ENCODE measurements at places on chromosomes 11 and 22.

GRCh38 chr11:285021-285893 lies 3.7 kb upstream of the PGGHG start:
- DNase-seq: no peak

GRCh38 chr11:44282620-44283019 lies 27.3 kb downstream of the ALX4 start:
- no peak for DNase-seq

- DNase-seq: peak; percentile 62
Observed at GRCh38 chr11:36131721-36132397, 157.4 kb downstream of the COMMD9 start.

GRCh38 chr11:33682019-33682418 lies 18.6 kb downstream of the C11orf91 start:
- no peak for DNase-seq

DNA sequence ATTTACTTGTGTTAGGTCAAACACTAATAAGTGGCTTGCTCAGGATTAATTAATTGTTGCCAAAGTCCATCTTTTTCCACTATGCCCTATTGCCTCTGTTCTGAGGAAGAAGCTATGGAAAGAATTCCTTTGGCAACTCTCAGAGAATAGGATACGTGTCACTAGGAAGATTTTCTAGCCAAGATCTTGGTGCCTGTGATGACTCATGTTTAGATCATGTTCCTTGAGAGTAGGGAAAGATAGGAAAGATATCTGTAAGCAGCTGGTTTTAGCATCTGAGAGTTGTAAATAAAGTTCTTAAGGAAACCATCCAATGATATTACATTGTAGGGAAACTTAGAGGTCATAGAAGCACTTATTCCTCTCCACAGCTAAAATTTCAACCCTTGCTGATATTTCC lies 15.7 kb downstream of the SLN start:
- peak; percentile 95 for DNase-seq

- DNase-seq: no peak
Observed at GRCh38 chr11:130203766-130204702, 44.5 kb downstream of the ST14 start.

DNA sequence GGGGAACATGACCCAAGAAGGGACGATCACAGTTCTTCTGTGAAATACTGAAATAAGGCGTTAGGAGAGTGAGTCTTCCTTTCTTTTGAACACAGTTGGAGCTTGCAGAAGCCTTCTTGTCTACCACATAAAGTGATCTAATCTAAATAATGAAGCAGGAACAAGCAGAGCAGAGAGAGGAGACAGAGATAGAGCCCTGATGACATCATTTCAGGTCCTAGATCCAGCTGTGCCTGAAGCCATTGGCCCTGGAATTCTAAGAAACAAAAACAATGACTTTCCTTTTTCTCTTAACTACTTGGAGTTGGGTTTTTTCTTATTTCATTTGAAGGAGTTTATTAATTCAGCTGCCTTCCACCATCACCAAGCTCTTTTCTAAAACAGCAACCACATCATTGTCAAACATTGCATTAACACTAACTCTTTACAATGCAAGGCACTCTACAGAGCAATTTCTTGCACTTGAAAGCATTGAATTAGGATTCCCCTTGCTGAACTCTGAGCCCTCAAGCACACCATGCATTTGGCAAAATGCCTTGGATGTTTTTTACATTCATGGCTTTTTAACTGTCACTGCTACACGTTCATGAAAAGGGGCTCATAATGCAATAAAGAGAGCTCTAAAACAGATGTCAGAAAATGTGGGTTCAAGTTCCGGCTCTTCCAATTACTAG lies 117.2 kb upstream of the TIMP3 start:
- DNase-seq: no peak

DNA sequence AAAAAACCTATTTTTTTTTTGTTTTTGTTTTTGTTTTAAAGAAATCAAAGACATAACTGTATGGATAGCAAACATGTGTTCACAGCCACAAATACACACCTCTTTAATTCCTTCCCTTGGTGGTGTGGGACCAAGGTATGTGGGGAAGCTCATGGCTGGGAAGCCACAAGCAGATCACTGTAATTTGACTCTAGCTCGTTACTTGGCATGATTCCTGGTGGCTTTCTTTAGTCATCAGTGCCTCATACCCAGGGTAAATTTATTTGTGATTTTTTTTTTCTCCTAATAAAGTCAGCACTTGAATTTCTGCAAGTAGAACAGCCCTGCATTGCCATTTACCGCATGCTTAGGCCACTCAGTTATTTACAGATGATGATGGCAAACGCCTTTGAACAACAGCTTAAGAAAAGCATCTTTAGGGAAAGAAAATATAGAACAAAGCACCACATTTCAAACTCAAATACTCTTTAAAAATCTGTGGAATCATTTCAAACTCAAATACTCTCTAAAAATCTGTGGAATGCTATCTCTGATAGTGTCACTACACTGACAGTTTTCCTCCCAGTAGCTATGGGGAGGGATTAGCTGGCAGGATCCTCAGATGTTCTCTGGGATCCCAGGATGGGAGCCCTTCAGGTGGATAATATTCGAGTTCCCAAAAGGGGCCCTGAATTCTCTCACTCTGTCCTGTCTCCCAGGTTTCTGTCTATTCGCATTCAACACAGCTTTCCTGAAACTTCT lies 687.2 kb downstream of the OPCML start:
- DNase-seq: peak; percentile 91

DNA sequence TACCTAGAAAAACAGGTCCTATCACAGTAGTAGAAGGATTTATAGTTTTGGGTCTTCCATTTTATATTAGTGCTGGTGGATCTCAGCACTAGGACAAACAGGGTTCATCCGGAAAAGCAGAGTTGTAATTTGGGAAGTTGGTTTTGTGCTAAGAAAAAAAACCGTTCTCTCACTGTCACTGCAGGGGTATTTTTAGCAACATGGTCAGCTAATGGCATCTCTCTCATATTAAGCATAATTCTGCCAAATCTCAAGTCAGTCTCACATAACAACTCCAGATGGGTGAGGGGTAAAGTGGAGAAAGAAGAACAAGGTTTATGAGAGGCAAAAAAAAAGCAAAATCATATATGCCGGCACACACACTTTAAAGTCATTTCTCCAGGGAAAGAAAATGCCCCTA lies 51.6 kb upstream of the GDPD4 start:
- no peak for DNase-seq

DNA sequence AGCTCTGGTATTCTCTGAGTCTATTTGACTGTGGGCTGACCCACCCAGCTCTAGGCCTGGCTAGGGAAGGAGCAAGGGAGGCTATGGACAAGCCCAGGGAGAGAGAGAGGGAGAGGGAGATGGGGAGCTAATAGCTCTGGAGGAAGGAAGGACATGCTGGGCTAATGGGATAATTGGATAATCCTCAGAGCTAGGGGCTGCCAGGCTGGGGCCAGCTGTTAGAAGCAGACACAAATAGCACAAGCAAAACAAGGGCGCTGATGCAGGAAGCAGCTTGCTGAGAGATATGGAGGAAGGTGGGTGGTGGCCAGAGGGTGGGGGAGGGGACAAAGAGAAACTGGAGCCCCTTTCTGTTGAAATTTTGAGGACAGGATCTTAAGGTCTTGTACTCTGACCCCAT lies 23.2 kb downstream of the ADORA2A start:
- DNase-seq: no peak

DNA sequence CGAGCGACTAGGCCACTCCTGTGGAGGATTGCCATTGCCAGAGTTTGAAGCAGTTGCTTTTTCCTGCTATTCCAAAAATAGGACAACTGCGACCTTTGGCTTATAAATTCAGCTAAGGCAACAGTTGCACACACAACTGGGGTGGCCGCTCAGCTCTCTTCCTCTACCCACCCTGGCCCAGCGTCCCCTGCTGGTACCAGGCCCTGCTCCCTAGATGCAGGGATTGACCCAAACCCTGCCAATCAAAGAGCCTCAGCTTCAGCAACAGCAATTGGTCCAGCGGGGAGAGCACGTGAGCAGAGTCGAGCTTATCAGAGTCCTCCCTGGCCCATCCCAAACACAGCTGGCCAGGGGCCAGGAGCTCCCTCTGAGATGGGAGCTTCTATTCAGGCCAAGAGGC lies 22.0 kb upstream of the CABP2 start:
- DNase-seq: no peak

DNA sequence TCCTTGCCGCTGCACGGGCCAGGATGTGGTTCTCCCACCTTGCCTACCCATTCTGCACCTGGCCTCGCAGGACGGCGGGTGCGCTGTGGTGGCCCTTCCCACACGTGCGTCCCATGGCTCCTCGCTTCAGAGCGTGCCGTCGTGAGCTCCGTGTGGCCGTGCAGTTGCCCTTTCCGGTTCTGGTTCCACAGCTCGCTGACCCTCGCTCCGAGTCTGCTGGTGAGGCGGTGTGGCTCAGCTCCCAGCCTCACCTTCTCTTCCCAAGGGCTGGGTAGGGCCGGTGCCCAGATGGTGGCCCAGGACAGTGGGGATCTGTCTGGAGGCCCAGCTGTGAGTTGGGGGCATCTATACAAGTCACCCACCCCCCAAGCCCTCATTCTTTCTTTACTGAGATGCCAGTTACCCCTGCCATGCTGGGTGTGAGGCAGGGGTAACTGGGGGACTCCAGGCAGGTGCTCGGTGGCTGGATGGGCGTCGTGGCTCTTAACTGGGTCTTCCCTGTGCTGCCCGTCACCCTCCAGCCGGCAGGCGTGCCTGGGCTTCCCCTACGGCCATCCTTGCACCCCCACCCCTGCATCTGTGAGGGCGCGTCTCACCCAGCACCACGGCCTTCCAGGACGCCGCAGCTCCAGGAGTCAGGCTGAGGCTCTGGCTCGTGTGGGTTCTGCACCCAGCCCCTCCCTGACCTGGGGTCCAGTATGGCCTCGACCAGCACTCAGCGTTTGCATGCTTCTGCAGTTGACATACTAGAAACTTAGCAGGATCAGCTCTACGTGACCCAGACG lies 395.2 kb downstream of the TBC1D22A start:
- no peak for DNase-seq

GRCh38 chr11:119520966-119521365 lies 98.0 kb upstream of the THY1 start:
- no peak for DNase-seq

- DNase-seq: no peak
Observed at GRCh38 chr22:48098921-48099245, 1336.4 kb downstream of the TBC1D22A start.

- peak; percentile 98 for DNase-seq
Observed at GRCh38 chr11:2945031-2945756, 16.0 kb upstream of the PHLDA2 start.

DNA sequence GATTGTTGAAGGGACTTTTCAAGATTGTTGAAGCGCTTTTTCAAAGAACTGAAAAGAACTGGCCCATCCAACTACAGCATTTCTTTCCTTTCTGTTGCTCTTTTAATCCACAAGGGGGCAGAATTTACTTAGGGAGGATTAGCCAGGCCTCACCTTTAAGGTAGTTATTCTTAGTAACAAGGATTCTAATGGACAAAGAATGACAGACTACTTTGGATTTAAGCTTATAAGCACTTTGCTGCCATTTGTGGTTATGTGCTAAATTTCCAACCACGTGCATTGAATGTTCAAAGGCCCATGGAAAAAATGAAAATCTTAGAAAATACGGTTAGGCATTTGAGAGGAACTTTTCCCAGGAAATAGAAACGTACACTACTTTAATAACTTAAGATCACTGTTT lies 49.5 kb upstream of the HSPA8 start:
- DNase-seq: peak; percentile 73

- DNase-seq: no peak
Observed at GRCh38 chr11:16630651-16631050, 107.8 kb upstream of the C11orf58 start.

DNA sequence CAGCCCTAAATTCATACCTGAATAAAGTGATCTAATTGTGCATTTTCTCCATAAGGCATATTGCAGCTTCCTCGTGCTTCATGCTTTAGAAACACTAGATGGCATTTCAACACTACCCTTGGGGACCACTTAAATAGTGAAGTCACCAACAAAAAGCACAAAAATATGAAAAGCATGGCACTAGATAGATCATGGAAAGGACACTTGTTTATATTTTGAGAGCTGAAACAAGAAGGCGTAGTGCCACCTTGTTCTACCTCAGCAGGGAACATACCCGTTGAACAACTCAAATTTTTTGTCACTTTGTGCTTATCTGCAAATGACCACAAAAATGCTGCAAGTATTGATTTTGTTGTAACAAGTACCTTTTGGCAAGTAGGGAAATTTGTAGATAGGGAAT lies 8.6 kb downstream of the TBCEL start:
- no peak for DNase-seq

GRCh38 chr11:43278193-43278956 lies 33.4 kb upstream of the API5 start:
- DNase-seq: peak; percentile 52

GRCh38 chr22:43847376-43848289 lies 14.7 kb downstream of the SULT4A1 start:
- no peak for DNase-seq

DNA sequence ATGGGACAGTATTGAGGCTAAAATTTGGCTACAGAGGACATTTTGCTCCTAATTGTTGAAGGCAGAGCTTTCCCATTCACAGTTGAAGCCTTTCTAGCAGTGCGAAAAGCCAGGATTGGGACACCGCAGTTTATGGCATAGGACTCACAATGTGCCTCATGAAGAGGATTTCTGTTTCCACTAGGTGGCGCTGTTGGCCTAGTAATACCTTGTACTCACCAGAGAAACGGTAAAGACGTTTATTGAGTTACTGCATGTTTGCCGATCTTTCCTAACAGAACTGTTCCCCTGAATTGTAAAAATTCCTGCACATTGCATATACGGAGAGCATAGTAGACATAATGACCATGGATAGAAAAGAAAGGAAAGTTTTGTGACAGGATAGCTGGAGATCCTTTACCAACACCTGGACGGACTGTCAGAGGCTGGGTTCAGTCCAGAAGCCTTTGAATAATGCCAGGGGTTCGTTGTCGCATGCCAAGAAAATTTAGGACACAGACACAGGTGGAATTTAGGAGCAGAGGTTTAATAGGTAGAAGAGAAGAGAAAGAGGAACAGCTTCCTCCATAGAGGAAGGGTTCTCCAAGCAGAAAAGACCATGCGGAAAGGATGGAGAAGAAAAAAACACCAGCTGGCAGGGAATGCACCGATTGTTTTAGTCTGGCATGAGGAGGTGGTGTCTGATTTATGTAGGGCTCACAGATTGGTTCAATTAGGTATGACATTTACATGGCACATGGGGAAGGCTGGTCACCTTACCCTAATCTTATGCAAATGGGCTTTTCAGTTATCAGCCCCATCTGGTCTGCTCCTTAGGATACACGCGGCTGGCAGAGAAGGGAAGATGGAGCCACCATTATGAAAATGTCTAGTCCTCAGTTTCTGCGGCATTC lies 10.8 kb upstream of the OR51D1 start:
- peak; percentile 69 for DNase-seq
